ENCODE measurements at places on chromosomes 16 and 17.

DNA sequence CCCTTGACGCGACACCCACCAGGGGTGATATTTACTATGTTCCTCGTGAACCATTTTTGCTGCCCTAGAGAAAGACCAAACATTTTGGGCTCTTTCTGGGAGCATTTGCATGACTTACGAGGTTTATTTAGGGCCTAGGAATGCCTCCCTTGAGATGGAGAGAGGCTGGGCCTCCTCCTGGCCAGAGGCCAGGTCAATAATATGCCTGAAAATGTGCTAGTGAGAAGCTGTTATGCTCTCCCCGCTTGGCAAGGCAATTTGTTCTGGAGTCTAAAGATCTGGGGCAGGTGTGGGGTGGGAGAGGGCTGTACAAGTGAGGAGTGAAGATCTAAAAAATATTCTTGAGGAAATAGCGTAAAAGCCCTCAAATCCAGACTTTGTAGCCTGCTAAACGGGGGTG lies 587.3 kb upstream of the CDH5 start:
- DNase-seq = no peak

DNA sequence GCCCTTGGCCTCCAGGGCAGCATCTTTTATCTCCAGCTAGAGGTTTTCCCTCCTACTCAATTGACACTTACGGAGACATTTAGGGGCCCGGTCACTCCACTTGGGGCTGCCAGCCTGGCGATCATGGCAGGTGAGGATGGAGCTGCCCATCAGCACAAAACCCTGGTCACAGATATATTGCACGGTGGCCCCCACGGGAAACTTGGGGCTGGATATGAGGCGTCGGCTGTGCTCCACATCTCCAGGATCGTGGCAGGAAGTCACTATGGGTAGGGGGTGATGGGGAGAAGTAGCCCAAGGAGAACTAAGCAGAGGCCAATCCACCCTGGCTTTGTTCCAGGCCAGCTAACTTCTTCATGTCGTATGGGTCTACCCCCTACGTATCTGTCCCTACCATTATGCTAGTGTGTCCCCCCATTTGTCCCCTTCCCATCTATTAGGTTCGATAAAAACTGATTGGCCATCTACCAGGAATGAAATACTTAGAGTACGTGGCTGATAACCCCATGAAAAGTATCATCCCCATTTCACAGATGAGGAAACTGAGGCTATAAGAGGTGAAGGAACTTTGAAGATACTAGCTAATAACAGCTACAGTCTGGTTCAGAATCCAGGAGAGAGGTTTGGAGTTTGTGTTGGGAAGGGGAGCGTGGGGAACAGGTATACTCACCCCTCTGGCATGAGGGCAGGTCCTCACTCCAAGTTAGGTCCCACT lies 6.1 kb upstream of the PHF12 start:
- no peak for DNase-seq

DNA sequence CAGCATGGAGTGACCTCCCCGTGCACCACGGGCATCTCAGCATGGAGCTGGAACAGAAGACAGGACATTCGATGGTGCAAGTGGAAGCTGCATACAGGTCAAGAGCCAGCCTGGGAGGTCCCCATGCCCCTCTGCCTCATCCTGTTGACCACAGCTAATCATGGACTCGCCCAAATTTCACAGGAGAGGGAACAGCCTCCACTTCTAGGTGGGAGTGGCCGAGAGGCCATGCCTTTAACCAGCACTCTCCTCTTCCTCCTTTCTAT lies 3.8 kb upstream of the SLC47A2 start:
- DNase-seq = no peak

GRCh38 chr17:15377200-15377599 lies 35.8 kb upstream of the TEKT3 start:
- DNase-seq = no peak

- DNase-seq = peak; percentile 86
Measured at GRCh38 chr17:7435676-7436555, 681 bp downstream of the TMEM102 start.

DNA sequence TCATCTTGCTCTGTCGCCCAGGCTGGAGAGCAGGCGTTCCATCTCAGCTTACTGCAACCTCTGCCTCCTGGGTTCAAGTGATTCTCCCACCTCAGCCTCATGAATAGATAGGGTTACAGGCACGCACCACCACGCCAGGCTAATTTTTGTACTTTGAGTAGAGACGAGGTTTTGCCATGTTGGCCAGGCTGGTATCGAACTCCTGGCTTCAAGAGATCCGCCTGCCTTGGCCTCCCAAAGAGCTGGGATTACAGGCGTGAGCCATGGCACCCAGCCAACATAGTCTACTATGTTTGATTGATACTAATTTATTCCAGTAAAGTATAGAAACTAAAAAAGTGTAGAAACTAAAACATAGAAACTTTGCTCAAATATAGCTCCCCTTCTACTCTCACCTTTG lies 94.9 kb downstream of the CA4 start:
- no peak for DNase-seq

DNA sequence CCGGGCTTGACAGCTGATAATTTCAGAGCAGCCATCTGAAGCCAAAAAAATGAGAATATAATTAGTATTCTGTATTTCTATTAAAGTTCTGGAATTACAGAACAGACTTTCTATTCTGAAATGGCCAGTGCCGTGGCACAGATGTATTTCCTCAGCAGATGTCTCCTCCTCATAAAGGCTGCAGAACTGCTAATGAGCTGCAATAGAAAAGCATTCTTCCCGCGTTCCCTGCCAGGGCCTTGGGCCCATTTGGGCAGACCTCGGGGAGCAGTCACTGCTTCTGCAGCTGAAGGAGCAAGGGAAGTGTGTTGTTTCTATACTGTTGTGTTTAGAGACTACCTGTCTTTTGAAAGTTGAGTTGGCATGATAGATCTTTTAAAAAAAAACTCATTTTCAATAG lies 152.6 kb upstream of the CACNG5 start:
- no peak for DNase-seq

DNA sequence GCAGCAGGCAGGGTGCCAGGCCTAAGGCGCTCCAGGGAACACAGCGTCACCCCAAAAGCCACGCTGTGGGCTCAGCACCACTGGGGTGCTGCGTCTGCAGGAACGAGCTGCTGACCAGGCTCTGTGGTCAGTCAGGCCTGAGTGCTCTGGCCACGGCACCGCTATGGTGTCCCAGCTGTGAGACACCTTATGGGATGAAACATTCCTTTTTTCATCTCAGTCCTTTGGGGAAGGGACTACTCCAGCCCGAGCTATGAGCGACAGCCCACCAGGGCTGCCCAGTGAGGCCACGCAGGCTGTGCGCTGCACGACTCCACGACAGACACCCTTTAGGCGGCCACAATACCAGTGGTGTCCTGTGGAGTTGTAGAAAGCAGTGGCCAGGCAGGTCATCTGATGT lies 11.1 kb downstream of the MGAT5B start:
- DNase-seq = no peak

- no peak for DNase-seq
Measured at GRCh38 chr17:33651686-33652085, 358.6 kb upstream of the ASIC2 start.

DNA sequence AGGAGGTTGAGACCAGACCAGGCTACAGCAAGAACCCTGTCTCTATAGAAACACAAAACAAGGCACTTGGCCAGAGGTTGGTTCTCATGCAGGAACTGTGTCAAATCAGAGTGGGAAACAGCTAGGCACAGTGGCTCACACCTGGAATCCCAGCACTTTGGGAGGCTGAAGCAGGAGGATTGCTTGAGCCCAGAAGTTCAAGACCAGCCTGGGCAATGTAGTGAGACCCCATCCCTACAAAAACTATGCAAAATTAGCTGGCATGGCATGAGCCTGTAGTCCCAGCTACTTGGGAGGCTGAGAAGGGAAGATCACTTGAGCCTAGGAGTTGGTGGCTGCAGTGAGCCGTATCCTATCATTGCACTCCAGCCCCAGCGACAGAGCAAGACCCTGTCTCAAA lies 1.7 kb downstream of the UNKL start:
- no peak for DNase-seq

DNA sequence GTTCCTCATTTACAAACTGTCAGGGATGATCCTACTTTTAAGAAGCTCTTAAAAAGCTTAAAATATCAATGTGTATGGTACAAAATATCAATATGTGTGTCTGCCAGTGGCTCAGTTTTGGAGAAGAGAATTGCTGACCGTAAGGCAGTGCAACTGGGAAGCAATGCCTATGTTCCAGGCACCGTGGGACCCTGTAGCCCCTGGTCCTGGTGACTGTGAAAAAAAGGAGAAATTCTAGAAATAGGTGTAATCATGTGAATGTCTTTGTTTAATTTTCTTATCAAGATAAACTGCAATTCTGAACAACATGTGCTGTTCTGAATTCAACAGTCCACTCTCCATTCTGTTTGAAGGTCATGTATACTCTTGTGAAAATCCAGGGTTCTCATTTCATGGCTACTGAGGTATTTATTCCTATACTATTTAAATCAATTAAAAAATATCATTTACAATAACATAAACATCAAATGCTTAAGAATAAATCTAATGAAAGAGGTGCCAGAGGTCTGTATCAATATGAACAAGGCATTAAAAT lies 9.4 kb upstream of the HP start:
- DNase-seq = no peak

- DNase-seq = no peak
Measured at GRCh38 chr17:38761612-38762011, 9.1 kb downstream of the PSMB3 start.

DNA sequence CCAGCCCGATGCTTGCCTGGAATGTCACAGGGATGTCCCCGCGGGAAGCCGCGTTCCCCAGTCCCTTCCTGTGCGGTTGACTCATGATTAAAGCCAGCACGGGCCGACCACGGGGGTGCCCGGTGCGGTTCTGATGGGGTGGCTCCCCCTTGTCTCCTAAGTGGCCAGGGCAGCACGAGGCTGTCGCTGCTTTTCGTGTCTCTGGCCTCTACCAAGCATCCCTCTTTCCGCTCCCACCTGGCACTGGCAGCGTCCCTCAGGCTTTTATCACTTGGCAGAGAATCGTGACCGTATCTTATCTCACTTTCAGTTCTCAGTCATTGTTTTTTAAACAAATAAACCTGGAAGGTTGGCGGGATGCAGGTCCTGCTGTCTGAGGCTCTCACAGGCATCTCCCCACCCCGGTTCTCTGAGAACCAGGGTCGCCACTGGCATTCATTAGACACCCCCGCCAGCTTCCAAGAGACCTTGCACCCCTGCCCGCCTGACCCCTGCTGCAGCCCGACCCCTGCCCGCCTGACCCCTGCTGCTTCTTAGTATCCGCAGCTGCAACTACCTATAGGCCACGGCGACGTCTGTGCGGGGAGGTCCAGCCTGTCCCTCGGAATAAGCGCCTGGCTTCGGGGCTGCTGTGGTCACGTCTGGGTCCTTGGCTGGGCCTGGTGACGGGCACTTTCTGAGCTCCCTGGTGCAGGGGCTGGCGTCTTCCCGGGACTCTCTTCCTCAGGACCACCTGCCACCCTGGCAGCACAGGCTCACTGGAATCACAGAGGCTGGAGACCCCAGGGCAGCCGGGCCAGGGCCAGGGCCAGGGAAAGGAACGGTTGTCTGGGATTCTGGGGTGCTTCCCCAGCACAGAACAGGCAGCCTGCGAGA lies 7.5 kb downstream of the C1QTNF8 start:
- DNase-seq = no peak

- no peak for DNase-seq
Measured at GRCh38 chr16:57301126-57301817, 16.8 kb upstream of the PLLP start.

DNA sequence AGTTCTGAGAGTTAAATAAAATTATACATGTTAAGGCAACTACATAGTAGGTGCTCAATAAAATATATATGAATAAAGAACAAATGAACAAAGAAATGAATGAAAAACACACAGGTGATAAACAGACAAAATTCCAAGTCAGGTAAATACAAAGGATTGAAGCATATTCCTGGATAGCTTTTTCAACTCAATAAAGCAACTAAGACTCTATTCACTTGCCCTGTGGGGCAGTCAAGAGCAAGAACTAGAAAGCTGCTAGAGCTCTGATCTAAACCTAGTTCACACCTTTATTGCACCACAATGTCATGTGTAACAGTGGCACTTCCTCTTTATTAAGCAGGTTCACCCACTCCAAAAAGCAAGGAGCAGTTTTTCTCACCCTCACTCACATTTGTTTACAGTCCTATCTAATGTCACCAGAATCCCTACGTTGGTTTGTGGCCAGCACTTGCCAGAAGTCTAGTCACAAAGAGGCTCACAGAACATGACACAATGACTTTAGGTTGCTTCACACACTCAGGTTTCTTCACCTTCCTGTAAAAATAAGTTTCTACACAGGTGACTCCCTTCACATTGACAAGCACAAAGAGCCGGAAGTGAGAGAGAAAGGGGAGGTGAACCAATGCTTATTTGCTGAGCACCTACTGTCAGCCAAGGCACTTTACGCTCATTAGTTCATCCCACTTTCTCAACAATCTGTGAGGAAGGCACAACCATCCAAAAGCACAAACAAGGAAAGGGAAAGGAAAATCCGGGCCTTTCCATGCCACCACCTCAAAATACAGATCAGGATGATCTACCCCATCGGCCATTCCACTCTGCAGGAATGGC lies 70.8 kb downstream of the XPO6 start:
- peak; percentile 80 for DNase-seq

DNA sequence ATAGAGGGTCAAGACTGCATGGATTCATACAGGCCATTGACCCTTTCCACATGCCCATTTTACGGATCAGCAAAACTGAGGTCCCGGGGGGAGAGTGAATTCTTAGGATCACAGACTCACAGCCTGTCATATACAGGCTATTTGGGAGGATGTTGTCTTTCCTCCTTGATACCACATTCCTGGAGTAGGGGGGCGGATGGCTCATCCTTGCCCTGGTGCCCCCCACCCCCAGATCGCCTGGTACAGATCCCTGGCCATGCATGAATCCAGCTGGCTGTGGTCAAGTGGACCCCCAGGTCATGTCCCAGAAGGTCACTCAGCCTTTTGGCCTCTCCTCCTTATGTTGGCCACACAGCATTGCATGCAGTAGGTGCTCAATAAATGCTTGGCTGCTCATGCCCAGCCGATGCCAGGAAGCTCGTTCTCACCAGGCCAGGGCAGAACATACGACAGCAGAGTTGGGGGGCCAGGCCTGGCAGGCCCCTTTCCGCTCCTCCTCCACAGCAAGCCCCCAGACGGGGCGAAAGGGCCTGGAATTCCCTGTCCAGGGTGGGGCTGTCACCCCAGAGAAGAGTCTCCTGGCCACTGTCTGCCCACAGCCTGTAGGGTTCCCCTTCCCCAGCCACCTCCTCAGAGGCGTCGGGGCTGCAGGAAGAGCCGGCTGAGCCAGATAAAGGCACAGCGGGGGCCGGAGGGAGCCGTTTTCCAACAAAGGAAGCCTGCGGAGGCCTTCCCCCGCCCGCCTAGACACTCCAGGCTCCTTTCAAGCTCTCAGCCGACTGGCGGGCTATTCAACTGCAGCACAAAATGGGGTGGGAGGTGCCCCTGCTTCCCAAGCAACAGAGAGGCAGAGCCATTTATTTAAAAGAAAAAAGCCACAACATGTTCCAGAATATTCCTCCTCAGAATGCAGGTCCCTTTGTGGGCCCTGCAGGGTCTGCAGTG lies 215.7 kb upstream of the CIBAR2 start:
- DNase-seq = no peak

DNA sequence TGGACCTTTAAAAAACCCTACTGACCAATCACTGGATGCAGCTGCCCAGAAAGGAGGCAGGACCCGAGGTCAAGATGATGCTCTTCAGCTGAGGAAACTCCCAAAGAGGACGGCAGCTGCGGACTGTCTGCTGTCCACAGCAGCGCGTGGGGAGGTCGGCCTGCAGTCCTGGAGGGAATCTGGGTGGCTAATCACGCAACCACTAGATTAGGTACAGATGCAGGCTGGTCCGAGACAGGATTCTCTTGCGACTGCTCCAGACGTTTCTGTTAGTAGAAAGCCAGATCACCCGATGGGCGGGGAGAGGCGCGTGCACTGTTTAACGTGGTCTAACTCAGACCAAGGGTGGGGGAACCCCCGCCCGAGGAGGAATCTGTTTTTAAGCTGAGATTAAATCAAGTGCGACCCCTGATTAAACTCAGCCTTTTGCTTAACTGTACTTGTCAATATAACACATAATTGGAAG lies 8.8 kb downstream of the CTRB2 start:
- no peak for DNase-seq
